ENCODE measurements at places on chromosomes 4 and X.

DNA sequence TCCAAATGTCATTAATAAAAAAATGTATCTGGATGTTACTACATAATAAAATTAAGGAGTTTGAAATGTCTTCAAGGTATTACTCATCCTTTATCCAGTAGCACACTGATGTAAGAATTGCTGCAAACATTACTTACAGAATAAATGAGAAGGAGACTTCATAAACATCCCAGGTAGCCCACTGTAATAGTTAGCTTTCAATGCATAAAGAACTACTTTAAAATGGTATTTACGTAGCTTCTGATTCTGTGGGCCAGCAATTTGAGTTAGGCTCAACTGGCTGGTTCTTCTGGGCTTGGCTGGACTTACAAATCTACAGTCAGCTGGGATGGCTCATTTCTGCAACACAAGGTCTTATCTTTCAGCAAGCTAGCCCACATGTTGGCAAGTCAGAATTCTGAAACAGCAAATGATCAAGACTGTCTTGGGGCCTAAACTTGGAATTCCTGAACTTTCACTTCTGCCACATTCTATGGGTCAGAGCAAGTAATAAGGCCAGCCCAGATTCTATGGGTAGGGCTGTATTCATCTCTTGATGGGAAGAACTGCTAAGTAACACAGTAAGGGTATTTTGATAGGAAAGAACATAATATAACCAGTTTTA lies 522.5 kb downstream of the IQCM start:
- no peak for DNase-seq

DNA sequence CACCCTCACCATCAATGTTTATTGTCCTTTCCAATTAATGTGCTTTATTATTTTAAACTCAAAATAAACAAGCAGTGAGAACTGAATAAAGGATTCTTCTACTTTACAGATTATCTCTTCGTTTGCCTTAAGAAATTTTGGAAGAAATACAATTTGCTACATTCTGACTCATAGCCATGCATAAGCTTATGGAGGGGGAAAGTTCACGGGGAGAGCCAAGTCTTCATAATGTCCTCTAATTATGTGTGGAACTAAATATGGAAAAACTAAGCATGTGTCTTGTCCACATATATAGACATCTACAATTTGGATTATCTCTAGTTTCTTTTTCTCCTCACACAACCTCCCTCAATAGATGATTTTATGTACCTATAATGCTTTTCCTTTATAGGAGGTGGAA lies 17.5 kb downstream of the CXCL13 start:
- no peak for DNase-seq

DNA sequence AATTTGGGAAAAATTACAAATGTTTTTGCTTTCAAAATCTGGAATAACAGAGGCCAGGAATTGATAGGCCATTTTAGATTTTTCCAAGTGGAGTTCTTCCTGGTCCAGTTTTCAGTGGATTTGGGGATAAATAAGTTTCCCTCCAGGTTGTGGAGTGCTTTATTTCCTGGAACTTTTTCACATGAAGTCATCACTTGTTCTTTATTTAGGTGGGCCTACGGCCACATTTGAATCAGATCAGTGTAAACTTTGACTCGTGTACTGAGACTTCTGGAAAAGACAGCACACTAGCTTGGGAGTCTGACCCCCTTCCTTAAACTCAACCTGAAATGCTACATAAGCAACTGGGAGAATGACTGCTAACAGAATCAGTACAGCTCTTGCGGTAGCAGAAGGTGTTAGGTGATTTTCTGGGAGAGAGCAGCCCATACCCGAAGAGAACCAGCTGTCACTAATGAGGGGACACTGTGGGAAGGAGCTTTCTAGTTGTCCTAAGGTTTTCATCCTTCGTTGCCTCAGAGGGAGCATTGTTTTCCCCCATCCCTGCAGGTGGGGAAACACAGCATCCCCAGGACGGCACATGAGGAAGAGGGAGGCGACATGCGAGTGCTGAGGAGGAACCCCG lies 235.2 kb upstream of the FAT1 start:
- DNase-seq = no peak

DNA sequence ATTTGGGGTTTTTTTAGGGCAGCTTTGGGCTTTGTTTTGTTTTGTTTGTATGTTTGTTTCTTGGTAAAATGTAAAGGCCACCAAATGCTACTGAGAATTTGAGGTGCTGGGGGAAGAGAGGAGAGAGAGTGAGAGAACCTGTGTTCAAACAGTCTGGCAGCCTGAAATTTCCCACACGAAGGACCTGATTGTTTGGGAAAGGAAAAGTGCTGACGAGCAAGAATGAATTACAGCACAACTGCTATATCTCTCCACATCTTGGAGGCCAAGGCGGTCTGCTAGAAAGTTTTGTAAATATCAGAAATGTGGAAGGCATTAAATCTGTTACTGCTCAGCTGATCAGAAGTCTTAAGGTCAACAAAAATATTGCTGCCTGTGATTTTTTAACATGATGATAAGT lies 170.5 kb downstream of the PALLD start:
- DNase-seq = no peak

DNA sequence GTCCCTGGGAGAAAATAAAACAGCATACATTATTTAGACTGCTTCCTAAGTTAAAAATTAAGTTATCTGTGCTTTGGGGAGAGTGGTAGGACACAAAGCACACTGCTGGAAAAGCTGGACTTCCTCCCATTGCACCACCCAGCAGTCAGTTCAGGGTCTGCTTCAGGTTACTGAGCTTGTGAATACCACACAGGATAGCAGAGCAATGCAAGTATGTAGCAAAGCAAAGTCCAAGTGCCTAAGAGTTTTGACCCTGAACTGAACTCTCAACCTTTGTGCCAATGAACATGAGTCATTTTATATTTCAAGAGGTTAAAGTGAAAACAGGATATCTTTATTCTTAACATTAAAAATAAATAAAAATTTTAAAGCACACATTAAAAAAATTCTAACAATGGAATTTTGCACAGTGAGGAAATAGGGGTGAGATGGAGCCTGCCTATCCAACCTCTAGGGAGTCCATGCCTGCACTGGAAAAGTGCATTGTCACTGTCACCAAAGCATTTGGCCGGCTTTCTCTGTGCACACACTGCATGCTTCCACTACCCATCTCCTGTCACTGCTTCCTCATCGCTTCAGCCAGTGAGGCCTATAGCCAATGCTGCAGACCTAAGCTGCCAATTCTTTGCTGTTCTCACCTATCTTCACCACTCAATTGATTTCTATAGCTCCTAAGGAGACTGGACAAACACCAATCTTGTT lies 50.9 kb downstream of the ABCG2 start:
- DNase-seq = no peak

GRCh38 chrX:119755981-119756533 lies 2.3 kb upstream of the SOWAHD start:
- DNase-seq = peak; percentile 61

GRCh38 chr4:133474501-133474900 lies 325.4 kb downstream of the PCDH10 start:
- no peak for DNase-seq
